Activated T-cell treated with anti-CD3 and anti-CD28 coated beads, Interleukin-2, amount 50 U/mL, for 72 hours (primary cell): ENCODE measurements at places on chromosomes 4 and X.

- no peak for DNase-seq
These were observed 40.4 kb downstream of the PPA2 start for GRCh38 chr4:105433421-105433820.

DNA sequence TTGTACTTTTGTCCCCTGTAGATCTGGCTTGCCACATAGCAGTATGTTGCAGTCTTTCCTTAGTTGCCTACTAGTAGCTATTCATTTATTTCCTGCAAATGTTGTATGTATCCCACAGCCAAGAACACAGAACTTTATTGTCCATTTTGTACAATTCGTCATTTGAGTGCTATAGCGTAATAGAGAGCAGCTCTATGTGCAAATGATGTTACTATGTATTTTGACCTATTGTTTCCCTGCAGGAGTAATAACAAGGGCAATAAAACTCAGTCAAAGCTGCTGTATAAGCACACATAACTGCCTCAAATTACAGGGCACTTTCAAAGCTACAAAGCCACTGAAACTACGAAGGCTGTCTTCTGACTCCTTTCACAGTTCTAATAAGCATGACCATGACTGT is 48.1 kb downstream of the NRK start:
- no peak for DNase-seq

- no peak for DNase-seq
These were observed 12.4 kb upstream of the SLC10A7 start for GRCh38 chr4:146534178-146534577.

DNA sequence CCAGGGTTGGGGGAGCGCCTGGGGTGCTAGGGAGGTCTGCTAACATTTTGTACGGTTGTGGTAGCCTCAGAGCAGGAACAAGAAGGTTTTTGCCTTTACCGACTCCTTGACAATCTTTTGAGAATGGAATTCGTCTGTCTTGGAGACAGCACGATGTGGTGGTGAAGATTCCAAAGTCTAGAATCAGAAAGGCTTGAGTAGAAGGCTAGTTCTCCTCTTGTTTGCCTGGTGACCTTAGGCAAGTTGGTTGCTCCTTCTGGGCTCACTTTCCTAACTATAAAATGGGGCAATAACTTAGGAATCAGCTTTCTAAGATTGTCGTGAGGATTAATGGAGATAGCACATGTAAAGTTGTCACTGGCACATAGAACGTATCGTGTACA is 741 bp downstream of the FAM47E start:
- no peak for DNase-seq

GRCh38 chr4:26766141-26766540 is 94.5 kb upstream of the STIM2 start:
- no peak for DNase-seq

- no peak for DNase-seq
These were observed 293.6 kb upstream of the TRAM1L1 start for GRCh38 chr4:117378942-117379341.

DNA sequence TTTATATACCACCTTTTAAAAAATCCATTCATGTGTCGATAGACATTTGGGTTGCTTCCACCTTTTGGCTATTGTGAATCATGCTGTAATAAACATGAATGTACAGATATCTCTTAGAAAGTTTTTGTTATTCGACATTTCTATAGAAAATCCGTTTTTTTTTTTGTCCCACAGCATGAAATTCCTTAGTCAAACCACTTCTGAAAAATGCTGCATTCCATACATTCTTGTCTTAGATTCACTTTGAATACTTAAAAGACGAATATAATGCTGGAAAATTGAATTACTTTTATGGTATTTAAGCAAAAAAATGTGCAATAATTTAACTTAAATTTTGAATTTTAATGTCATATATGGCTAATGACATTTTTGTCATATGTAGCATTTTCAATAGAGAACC is 1345.5 kb downstream of the TECRL start:
- no peak for DNase-seq
